ENCODE measurements at places on chromosomes 3 and 15. TPM values are rescaled to one million over a fixed set of nuclear protein-coding genes. Genes with fewer than 3 reads are reported as not detected.

Gene PLXNA1
- total RNA-seq = 5.0 TPM

Gene ACKR2
- 0.76 TPM for total RNA-seq

- DNase-seq = no peak
Measured at GRCh38 chr3:183006396-183007002, 26.2 kb upstream of the DCUN1D1 start.

DNA sequence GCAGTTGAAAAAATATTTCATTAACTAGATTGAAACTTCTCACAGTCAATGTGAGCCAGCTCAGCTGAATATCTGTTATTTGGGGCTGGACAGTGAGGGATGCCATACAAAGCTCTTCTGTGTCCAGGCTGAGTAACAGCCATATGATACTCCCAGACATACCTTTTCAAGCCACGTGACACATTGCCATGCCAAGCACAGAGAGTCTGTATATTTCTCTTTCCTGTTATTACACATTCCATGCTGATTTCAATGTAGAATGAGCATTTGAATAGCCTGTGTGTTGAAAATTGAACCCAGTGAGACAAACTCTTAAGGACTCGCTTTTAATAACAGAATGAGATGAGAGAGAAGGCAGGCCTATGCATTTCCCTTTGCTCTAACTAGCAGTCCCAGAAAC lies 334.7 kb upstream of the RASGRP1 start:
- no peak for DNase-seq

DNA sequence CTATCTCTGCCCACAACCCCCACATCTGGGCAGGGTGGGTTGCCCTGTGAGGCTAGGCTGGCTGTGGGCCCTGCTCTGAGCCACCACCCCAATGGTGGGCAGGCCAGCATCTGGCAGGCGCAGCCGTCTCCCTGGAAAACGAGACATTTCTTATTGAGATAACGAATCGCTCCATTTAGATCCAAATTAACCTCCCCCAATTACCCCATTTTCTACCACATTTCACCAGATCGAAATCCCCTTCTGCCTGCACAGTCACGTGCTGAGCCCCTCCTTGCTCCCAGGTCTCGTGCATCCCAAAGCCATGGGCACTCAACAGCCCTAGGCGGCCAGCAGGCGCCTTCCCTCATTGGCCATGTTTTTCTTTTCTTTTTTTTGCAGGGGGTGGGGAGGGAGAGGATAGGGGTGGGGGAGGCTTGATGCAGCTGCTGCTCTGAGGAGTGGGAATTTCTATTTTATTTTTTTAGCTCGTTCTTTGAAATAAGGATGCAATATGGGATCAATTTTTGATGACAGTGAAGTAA lies 53.0 kb upstream of the TMEM115 start:
- no peak for DNase-seq

Gene HIGD2B
- total RNA-seq = 0.19 TPM

Measured in activated naive CD4-positive, alpha-beta T cell treated with anti-CD3 and anti-CD28 coated beads for 36 hours (primary cell).